Activated T-cell treated with anti-CD3 and anti-CD28 coated beads for 24 hours (primary cell): ENCODE measurements at places on chromosomes 6 and 20.

GRCh38 chr6:317060-317447 is 24.8 kb downstream of the DUSP22 start:
- DNase-seq = no peak

DNA sequence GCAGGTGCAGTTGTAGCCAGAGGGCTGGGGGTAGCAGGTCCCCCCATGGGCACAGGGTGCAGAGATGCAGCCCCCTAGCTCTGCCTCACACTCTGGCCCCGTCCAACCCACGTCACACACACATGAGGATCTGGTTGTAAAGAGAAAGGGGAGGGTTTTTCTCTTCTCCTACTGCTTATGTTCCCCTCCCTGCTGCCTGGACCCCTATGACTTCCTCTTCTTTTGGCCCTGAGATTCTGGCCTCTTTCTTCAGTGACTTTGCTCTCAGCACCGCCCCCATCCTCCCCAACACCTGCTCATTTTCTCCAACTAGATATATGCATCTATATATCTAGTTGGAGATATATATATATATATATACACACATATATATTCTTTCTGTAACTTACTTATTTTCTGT is 9.7 kb downstream of the NOTCH4 start:
- DNase-seq = no peak

GRCh38 chr6:136611133-136611532 is 60.9 kb upstream of the MAP7 start:
- no peak for DNase-seq

GRCh38 chr6:33980176-33981175 is 165.4 kb downstream of the GRM4 start:
- no peak for DNase-seq

- DNase-seq = no peak
Observed at GRCh38 chr20:36700438-36700837, 45.5 kb downstream of the NDRG3 start.
